ENCODE measurements at places on chromosomes 5 and 9.
A peak's percentile ranks its signal among the peaks of the same experiment; 100 is the strongest.

- no peak for DNase-seq
These were observed 7.1 kb upstream of the HAND1 start for GRCh38 chr5:154485096-154485491.

DNA sequence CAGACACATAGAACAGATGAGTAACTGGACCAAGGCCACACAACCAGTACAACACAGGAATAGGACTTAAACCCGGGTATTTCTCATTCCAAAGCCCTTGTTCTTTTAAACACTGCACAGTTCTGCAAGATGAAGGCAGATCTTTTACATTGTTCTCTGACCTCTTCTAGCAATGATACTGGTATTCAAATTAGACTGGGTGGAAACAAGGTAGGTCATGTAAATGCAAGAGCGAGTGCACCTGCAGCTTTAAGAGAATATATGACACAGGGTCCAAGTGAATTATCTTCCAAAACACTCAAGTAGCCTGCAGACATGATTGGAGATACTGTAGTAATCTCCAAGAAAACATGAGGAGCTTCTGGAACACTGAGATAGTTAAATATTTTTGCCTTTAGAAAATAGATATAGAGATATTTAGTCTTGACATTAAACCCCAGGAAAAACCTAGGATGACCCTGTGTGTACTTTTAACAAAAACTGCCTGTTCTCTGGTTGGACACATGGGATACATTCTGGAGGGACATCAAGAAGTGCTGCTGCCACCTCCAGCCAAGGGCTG lies 130.6 kb upstream of the EPB41L4A start:
- no peak for DNase-seq

DNA sequence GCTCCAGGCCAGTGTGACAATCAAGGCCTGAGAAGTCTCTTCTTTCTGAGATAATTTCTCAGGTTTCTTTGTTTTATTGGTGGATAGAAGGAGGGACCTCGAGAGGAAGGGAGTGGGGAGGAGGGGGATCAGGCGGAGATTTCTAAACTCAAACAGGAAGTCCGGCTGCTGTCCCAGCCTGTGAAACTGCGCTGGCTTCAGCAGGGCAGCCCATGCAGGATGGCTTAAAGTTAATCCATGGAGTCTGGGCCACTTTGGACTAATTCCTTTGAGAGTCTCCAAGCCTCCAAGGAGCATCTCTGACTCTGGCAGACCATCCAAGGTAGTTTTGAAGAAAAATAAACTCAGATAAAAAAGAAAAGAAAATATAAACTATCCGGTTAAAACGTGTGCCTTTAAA lies 378.5 kb downstream of the MLLT3 start:
- DNase-seq = no peak

- peak; percentile 9 for DNase-seq
These were observed 19.3 kb upstream of the PIP5K1B start for GRCh38 chr9:68685770-68686169.

- DNase-seq = no peak
These were observed 95.7 kb downstream of the ATPSCKMT start for GRCh38 chr5:10153808-10154537.

- peak; percentile 90 for DNase-seq
These were observed 2.6 kb downstream of the GLIS3 start for GRCh38 chr9:4297151-4297785.

GRCh38 chr5:150238646-150239045 lies 48.8 kb downstream of the SLC6A7 start:
- DNase-seq = no peak

GRCh38 chr9:89710697-89711096 lies 105.9 kb downstream of the GADD45G start:
- DNase-seq = peak; percentile 9

DNA sequence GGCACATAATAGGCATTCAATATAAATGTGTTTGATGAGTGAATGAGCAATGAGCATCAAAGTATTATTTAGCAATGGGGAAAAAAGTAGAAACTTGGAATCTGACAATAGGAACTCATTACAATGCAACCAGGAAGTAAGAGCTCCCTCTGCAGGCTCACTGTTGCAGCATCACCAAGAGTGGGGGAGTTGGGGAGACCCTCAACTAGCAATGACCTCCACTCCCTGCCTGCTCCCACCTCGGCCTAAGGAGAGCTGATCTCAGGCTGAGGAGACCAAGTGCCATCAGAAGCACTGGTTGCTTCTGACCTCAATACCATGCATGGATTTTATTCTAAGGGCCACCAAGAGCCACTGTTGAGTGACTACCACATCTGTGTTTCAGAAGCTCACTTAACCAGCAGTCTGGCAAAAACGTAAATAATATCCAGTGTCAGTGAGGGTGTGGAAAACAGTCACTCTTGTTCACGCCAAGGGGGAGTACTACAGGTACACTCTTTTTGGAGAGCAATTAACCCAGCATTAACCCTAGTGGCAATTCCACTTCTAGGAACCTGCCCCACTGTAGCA lies 8.0 kb downstream of the VDAC1 start:
- DNase-seq = no peak

DNA sequence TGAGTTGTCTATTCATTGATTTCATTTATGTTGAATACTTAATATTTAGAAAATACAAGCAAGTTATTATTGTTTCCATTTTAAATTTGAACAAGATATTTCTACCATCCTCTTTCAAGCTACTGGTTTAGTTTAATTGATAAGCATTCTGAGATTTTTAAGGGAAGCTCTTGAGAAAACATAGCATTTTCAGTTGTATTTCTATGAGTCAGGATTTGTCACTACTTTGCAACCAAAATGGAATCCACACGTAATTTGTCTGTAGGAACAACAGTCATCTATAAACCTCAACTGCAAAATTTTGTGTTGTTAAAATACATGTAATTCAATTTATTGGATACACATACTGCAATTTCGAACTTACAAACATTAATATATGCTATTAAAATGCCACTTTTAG lies 74.0 kb downstream of the PRR16 start:
- no peak for DNase-seq

- DNase-seq = peak; percentile 52
These were observed 530 bp downstream of the RAPGEF1 start for GRCh38 chr9:131739133-131739958.

GRCh38 chr5:100762108-100762507 lies 141.0 kb downstream of the ST8SIA4 start:
- DNase-seq = peak; percentile 76

GRCh38 chr9:127637322-127637847 lies 25.3 kb downstream of the STXBP1 start:
- peak; percentile 90 for DNase-seq

GRCh38 chr5:170444969-170445505 lies 55.9 kb upstream of the KCNMB1 start:
- DNase-seq = no peak

GRCh38 chr5:149834246-149834855 lies 104.2 kb downstream of the PPARGC1B start:
- peak; percentile 85 for DNase-seq

DNA sequence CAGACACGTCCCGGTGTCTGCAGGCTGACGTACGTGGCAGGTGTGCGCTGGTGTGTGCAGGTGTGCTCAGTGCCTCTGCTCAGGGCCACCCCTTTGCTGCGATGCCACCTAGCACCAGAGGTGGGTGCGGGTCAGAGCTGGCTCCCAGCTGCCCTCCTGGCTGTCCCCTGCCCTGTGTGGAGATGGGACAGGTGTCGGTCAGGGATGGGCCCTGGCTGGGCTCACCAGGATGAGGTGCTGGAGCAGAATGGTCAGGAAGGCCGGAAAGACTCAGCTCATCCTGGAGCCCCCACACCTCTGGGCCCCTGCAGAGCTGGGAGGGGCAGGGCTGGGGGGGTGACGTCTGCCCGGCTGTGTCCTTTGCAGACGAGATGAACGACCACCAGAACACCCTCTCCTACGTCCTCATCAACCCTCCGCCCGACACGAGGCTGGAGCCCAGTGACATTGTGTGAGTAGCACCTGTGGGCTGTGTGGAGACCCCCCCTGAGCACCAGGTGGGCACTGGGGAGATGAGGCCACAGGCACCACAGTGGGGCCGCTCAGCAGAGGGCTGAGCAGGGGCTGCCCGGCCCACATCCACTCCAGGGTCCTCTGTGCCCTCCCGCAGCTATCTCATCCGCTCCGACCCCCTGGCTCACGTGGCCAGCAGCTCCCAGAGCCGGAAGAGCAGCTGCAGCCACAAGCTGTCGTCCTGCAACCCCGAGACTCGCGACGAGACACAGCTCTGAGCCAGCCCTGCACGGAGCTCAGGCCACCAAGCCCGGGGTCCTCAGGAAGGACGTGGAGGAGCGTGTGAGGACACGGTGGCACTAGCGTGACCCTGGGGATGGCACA lies 89.7 kb downstream of the KCNT1 start:
- no peak for DNase-seq

DNA sequence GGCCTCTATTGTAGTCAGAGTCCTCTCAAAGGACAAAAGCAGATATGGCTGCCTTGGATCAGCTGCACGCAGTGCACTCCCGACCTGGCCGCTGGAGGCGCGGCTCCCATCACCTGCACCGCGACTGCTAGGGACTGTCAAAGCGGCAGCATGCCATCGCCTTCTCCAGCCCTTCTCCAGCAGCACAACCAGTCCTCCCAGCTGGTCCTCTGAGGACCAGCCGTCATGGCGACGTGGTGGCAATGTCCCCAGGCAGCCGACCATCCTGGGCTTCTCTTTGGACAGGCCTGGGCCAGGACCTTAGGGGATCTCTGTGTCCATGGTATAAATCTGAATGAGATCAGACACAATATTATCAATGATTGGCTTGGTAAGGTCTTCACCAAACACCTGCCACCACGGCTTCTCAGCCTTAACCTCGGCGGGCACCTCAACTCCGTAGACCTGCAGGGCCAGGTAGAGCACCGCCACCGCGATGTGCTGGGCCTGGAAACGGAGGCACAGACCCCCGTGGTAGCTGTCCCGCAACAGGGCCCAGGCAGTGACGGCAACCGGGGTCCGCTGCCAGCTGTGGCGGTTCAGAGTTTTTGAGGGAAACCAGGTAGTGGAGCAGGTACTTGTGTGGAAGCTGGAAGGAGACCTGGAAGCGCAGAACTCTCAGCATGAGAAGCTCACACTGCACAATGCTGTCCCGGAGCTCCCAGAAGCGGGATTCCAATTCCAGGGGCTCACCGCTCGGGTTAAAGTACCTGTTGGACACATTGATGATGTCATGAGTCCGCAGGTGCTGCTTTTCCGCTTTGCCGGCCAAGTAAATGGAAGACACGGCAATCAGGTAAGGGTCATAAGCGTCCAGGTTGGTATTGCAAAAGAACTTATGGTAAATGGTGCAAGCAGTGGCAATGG lies 8.5 kb downstream of the DUSP1 start:
- no peak for DNase-seq
